CD4-positive, alpha-beta T cell treated with Interleukin-12 subunit alpha and Interleukin-12 subunit beta, for 1 hour (primary cell): ENCODE measurements at places on chromosomes 7 and 10.
A peak's percentile ranks its signal among the peaks of the same experiment; 100 is the strongest.

- DNase-seq, result no peak
Observed at GRCh38 chr7:29565634-29565981, 2.0 kb downstream of the PRR15 start.

GRCh38 chr7:56007167-56007652, 42.8 kb downstream of the NIPSNAP2 start:
- no peak for DNase-seq

DNA sequence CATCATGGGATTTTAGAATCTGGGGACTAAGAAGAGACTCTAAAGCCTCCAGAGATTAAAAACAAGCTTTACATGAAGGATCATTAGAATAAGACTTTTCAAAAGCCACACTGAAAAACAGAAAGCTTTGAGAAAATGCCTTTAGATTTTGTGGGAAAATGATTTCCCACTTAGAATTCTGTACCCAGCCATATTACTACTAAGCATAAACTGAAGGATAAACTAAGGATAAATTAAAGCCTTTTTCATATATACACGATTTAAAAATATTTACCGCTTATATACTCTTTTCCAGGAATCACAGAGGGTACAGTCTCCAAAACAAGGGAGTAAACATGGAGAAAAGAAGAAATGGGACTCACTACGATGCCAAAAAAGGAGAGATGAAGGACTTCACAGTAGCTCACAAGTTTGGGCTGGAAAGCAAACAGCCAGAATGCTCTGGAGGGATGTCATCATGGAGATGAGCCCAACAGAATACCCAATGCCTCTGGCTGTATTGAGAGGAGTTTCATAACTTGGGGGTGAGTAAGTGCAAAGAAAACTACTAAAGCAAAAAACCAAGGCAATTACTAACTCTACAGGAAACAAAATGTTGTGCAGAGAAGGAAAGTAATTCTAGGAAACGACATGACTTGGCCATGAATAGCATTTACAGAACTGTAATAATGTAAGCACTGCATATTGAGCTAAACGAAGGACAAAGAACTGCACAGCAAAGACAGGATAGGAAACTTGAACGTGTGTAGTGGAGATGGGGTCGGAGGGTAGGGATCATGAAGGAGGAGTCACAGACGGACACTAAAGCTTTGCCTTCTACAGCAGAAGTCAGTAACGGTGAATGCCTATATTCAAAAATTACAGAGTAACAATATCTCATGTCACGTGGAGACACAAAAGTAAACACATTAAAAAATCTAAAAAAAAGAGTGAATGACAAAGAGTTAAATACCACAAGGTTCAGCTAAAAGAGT, 61.4 kb upstream of the ASAH2 start:
- DNase-seq, result no peak

DNA sequence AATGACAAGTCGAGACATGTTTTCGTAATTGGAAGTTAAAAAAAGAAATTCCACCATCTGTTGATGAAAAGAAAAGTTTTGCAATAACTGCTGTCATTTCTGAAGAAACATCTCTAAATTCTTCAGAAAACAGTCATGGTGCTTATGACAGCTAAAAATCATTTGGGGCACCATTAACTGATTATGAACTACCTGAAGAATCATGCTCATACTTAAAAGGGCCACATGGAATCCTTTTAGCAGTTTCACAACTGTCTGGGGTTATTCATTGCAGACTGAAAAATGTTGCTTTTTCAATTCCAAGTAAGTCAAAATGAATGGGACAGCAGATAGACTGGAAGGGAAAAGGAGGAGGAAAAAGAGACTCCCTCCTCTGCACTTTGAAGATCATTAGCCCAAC, 134.2 kb downstream of the CHN2 start:
- DNase-seq, result no peak

- DNase-seq, result no peak
Observed at GRCh38 chr7:50921114-50921813, 138.6 kb upstream of the GRB10 start.

DNA sequence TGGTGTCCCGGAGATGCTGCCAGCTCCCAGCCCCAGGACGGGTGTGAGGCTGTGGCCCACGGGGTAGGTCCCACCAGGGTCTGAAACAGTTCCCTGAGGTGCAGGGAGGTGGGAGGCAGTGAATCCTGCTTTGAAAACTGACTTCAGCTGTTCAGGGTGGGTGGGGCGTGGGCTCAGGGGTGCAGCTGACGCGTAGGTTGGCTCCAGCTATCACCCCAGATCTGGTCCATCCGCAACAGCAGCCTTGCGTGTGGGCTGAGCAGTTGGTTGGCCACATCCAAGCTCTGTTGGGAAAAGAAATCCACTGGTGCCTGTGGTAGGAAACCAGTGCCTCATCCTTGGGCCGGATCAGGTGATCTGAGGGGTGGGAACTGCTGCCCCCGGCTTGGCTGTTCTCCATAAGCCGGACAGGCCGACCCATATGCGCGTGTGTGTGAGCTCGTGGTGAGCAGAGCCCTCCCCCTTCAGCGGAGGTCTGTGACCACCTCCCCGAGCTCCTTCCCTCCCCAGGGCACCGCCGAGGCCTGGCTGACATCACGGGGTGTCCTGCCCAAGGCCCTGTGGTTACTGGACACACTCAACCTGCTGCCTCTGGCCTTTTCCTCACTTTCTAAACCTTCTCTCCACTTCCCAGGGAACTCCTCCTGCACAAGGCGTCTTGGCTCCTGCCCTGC, 15.4 kb upstream of the FAM20C start:
- no peak for DNase-seq

DNA sequence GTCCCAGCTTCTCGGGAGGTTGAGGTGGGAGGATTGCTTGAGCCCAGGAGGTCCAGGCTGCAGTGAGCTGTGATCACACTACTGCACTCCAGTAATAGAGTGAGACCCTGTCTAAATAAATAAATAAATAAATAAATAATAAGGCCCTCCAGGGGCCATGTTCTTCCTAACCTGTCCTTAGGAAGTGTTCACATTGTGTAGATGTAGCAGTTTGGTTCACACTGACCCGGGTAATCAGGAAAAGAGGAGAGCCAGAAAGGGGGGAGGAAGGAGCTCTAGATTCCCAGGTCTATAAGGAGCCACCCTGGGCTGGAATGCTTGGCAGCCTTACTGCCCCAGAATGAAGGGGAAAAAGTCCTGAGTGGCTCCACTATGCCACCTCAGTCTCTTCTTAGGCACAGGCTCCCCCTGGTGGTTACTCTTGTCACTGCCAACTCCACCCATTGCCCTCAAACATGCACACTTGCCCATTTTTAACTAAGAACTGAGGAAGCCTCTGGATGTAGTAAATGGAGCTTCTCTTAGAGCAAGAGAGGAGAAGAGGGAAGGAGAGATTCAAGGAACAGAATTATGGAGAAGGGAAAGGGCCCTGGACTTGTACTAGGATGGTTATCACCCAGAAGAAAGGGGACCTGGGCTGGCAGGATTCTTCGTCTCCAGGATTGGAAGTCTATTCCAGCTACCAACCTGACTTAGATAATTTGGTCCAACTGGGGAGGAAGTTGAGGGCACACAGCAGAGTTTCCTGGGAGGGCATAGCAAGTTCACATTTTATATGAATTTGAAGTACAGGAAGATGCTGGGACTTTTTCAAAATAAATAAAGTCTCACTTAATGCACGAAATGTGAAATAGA, 7.8 kb downstream of the HPS6 start:
- DNase-seq, result peak; percentile 82

DNA sequence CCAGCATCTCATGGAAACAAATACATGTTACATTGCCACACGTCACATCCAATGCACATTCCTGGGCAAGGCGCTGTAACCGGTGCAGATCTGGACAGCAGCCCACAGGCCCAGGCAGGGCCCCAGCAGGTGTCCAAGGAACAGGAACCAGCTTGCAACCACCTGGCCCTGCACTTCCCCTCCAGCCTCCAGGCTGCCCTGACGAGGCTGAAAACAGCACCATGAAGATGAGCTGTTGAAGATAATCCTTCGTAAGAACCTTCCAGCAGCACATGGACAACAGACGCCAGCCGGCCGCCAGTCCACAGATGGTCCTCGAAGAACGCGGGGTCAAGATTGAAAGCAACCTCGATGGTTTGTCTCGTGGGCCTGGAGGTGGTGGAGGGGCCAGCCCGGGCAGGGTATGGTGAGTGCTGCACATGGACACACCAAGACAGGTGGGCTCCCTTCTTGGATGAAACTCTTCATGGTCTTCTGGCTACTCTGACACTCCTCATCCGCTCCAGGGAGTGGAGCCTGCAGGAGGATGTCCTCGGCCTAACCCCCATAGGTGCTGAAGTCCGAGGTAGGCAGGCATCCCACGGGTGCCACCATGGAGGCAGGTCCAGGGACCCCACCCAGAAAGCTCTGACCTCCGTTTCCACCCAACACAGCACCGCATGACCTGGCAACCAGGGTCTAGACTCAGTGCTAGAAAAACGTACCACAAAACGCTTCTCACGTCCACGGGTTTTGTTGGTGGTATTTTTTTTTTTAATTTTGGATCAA, 22.9 kb downstream of the PDGFA start:
- no peak for DNase-seq

DNA sequence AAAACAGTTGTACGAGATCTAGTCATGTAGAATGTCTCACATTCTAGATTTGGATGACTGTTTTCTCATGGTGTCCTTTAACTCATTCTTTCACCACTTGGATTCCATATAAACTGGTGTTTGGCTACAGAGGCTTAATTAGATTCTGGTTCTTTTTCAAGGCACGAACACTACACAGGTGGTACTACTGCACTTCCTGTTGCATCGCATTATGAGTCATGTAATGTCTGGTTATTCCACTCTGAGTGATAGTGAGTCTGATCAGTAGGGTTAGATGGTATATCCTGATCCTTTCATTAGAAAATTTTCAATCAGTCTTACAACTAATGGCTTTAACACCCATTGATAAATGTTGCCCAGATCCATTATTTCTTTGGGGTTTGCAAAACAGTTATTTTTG, 11.2 kb upstream of the AKAP9 start:
- DNase-seq, result no peak

- no peak for DNase-seq
Observed at GRCh38 chr10:96646301-96646700, 59.5 kb upstream of the TM9SF3 start.

- peak; percentile 62 for DNase-seq
Observed at GRCh38 chr10:133275684-133276092, 980 bp downstream of the ADAM8 start.

GRCh38 chr10:79255007-79255507, 92.2 kb upstream of the PPIF start:
- DNase-seq, result no peak

DNA sequence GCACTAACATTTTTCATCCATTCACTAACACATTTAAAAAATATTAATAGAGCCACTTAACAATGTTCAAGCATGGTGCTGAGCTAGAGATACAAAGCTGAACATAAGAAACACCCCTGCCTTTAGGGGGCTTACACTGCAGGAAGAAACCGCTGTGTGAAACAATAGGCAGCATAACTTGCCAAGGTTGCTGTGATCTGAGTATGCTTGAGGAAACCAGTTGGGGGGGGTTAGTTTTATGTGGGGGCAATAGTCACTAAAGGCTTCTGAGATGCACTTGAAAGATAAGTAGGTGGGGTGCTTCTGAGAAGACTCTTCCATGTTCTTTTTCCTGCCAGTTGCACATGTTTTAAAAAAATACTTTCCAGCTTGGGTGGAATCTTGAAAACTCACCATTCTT, 2.8 kb downstream of the RBM17 start:
- DNase-seq, result peak; percentile 18

DNA sequence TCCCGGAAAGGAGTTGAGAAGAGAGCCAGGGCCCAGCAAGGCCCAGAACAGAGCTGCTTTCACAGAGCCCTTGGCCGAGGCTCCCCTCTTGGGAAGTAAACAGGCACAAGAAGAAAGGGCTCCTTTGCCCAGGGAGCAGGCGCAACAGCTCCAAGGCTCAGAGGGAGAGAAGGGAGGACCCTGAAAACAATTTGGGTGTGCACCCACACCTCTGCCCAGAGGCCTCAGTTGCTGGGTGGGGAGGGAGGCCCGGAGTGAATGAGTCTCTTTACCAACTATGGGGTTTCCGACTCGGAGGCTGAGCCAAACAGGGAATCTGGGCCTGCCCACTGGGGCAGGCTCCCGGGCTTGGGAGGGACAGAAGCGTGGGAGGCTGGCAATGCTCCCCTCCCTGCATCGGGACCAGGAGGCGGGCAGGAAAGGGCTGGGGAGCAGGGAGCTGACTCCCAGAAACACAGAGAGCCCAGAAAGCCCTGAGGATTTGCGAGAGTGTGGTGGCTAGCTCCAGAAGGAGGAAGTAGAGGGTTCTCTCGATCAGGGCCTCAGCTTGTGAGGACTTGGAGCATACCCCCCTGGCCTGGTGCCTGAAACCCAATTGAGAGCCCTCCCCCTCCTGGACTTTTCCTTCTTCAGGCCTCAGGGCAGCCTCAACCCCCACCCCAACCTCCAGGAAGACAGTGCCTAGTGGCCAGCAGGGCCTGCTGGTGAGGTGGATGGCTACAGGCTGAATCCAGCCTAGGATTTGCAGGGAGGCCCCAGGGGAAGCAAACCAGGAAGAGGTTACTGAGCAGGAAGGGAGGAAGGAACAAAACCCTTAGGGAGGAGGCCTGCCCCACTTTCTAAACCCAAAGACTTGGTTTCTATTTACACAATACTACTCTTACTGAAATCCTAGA, 6.2 kb downstream of the C10orf105 start:
- peak; percentile 49 for DNase-seq

GRCh38 chr7:140828741-140829140, 96.0 kb downstream of the BRAF start:
- DNase-seq, result no peak

DNA sequence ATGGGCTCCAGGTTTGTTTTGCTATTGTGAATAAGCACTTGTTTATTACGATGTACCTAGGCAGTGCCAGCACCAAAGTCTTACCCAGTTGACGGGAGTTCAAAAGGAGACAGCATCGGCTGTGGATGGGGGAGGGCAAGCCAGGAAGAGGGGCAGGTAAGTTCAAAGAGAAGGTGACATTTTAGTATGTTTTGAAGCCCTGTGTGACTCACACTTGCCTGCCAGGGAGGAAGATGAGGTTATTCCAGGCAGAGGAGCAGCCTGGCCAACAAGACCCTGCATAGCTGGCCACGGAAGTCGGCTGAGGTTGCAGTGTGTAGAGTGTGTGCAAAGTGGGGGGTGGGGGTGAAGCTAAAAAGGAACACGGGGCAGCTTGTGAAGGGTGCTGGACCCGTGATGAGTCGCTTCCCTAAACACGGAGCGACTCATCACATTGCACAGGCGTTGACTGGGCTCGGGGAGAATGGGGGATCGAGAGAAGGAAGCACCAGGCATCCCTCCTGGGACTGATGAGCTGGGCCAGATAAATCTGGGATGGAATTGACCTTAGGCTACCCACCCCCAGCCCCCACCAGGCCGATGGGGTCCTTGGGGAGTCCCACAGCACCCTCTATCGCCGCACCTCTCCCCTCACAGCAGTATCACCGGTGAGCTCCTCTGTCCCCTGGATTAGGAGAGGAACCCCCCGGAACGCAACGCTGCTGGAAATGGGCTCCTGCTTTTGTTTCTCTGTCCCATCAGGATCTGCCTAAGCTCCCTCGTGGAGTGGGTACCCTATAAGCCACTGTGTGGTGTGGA, 97.9 kb upstream of the IKZF1 start:
- peak; percentile 79 for DNase-seq

DNA sequence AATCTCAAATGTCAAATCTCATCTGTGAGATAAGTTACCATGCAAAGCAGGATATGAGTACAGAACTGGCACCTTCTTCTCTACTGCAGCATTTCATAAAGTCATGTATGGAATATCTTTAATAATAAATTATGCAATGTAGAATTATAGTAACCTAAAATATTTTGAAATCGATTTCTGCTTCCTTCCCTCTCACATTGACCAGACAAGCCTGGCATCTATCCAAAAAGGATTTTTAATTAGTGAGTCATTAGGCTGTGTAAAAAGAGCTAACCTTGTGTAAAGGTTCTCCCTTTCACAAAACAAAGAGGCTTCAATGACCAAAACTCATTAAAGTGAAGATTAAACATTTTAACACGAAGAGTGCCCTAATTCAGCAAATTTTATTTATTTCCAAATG, 48.8 kb upstream of the EXOC6 start:
- DNase-seq, result no peak
